ENCODE measurements at places on chromosomes 1 and 21.
A peak's percentile ranks its signal among the peaks of the same experiment; 100 is the strongest.

DNA sequence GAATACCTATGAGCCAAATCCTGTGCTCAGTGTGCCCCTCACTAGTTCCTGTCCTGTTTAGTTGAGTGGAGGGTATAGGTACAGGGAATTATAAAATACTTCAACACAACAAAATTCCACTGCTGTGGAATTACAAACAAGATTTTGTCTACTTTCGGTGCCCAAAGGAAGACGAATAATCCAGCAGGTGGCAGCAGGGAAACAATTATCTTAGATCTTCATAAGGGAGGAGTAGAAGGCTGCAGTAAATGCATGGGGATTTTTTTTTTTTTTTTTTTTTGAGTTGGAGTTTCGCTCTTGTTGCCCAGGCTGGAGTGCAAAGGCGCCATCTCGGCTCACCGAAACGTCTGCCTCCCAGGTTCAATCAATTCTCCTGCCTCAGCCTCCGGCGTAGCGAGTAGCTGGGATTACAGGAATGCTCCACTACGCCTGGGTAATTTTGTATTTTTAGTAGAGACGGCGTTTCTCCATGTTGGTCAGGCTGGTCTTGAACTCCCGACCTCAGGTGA lies 2.0 kb upstream of the PIP5K1A start:
- no peak for DNase-seq

DNA sequence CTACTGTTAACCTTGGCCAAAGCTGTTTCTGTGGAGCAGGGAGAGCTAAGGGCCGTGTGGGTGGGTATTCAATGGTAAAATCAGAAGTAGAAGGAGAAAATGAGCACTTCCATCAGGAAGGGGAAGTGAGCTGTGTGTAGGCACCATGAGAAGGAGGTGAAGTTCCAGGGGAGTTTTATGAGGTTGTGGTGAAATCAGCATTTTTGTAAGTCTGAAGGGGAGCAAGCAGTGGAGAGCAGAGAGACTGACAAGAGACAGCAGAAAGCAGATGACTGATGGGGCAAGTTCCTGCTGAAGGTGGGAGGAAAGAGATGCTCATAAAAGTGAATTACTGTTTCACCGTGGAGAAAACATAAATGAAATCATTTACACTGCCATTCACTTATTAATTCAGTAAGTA lies 2.7 kb upstream of the GPR88 start:
- no peak for DNase-seq

GRCh38 chr1:192168964-192169363 lies 10.7 kb downstream of the RGS18 start:
- DNase-seq = no peak

- no peak for DNase-seq
These were observed 4.3 kb upstream of the SPATC1L start for GRCh38 chr21:46188226-46189212.

- DNase-seq = no peak
These were observed 32.7 kb upstream of the ETV3 start for GRCh38 chr1:157170677-157171515.

DNA sequence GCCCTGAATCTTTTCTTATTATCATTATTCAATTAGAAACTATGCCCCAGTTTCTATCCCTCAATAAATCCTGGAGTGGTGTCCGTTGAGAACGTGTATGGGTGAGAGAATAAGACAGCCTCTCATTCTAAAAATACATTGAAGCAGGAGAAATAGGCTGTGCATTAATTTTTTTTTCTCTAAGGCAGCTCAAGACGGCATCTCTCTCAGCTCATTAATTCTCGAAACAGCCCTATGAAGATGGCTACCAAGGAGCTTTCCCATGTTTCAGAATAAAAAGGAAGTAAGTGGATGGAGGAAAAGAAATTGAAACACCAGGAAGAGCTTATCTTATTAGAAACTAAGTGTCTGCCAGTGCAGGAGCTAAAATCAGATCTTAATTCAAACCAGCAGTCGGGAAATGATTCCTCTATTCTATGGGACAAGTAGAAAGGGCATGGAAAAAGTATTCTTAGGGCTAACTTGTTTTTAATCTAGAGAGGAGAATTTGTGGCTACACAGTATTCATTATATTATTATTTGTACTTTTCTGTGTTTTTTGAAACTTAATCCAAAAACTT lies 347.1 kb upstream of the PLD5 start:
- DNase-seq = no peak

- DNase-seq = no peak
These were observed 11.0 kb upstream of the LDLRAD2 start for GRCh38 chr1:21801100-21801499.

- no peak for DNase-seq
These were observed 3.2 kb upstream of the THEMIS2 start for GRCh38 chr1:27868932-27869718.

- no peak for DNase-seq
These were observed 86.1 kb upstream of the KCNK1 start for GRCh38 chr1:233527818-233528217.

- DNase-seq = no peak
These were observed 117.2 kb upstream of the KCNJ15 start for GRCh38 chr21:38139380-38140168.

GRCh38 chr21:28086861-28087581 lies 905.7 kb downstream of the LTN1 start:
- DNase-seq = no peak

DNA sequence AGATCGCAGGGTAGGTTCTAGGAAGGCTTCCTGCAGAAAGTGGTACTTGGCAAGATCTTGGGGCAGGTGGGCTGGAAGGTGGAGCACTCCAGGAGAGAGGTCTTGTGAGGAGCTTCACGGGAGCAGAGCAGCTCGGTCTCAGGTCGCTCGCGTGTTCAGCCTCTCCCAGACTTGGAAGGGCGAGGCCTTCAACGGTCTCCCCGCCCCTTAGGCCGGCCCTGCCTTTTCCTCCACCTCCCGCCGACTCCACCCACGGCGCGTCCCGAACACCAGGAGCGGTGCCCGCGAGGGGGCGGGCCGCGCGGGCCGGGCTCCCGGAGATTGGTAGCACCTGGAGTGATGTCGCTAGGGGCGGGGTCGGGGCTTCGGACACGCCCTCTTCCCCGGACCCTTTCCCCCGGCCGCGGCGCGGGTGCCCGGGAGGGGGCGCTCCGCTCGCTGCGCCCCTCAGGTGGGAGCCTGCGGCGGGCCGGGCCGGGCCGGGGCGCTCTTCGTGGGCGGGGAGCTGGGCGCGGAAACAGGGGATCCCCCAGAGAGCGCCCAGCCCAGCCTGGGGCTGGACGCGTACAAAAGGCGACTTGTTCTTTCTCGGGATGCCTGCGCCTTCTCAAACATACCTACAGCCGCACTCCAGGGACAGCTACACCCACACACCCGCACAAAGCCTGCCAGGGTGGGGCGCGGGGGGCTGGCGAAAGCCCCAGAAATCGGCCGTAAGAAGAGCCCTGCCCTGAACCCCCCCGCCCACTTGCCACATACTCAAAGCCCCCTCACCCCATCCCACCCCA lies 35.5 kb downstream of the AHDC1 start:
- peak; percentile 98 for DNase-seq

DNA sequence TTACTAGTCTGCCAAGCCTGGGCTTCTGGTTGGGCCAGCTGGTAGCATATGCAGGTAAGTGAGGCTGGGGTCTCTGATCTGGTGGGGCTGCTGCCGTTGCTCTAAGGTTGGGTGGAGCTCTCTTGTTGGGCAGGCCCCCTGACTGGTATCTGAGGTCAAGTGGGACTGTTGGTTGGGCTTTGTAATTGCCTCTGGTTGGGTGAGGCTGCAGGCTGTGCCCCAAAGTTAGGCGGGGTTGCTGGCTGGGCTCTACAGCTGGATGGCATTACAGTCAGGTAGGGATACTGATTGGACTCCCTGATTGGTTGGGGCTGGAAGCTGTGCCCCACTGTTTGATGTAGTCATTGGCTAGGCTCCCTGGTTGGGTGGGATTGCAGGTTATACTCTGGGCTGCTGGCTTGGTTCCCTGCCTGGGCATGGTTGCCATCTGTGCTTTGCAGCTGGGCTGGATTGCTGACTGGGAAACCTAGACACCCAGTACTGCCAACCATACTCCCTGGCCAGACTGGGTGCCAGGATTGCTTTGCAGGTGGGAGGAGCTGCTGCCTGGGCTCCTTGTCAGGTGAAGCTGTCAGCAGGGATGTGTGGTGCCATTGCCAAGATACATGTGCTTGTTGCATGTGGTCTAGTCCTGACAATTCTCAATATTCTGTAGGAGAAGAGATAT lies 130.5 kb downstream of the RABGAP1L start:
- DNase-seq = no peak

DNA sequence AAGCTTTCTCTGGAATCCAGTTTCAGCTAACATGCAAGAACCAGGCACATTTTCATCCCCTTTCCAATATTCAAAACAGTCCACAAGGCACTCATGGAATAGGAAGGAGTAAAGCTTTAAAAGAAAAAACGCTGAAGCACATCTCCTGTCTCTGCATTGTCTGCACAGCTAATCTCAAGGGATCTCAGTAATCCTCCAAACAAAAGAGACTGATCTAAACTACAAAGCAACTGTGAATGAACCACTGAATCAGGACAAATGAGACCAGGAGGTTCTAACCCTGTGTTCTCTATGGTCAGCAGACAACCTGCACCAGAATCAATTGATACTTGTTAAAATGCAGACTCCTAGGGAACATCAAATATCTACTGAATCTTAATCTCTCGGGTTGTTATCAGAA lies 399.0 kb downstream of the HHAT start:
- no peak for DNase-seq

GRCh38 chr1:218350801-218351266 lies 5.7 kb downstream of the TGFB2 start:
- DNase-seq = no peak

GRCh38 chr1:201726700-201727099 lies 102.3 kb upstream of the IPO9 start:
- DNase-seq = no peak

GRCh38 chr1:94327001-94327690 lies 89.8 kb upstream of the ARHGAP29 start:
- DNase-seq = no peak

- no peak for DNase-seq
These were observed 100.3 kb downstream of the TBX19 start for GRCh38 chr1:168380945-168381344.

- no peak for DNase-seq
These were observed 2.0 kb upstream of the NCMAP start for GRCh38 chr1:24553931-24554330.

DNA sequence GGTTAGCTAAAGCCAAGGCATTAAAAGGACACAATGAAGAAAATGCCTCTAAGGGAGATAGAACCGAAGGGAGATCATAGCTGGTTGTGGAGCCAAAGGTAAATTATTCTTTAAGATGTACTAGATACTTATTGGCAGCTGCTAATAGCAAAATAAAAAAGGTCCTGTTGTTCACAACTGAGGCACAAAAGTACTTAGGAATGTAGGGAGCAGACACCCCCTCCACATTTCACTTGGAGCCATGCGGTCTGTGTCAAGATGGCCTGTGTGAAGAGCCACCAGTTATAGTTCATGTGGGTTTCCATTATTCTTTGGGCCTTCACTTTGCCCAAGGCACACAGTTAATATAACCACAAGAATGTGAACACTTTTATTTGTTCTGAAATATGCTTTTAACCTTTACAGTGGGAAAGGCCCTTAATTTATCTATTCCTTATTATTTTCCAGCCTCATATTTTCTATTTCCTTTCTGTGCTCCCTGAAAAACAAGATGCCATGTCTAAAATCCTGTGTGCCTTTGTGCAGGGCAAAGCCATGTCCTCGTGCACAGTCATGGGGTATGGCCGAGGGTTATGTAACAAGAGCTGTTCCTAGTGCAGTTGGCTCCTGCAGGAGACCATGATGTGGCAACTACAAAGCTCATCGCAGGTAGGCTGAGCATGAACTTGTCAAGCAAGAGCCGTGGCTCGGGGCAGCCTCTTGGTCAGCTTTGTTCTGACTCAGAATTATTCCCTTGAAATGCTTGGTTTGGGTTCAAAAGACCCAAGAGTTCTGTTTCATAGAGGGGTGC lies 16.2 kb upstream of the WDR26 start:
- no peak for DNase-seq

- DNase-seq = peak; percentile 17
These were observed 4.9 kb upstream of the KIF14 start for GRCh38 chr1:200625381-200625824.
